ENCODE measurements at places on chromosomes 1 and 21.

- no peak for DNase-seq
Observed at GRCh38 chr1:196381544-196381943, 226.7 kb downstream of the KCNT2 start.

GRCh38 chr1:199619223-199619622 lies 408.3 kb upstream of the NR5A2 start:
- no peak for DNase-seq

GRCh38 chr1:14897080-14897449 lies 256.5 kb upstream of the TMEM51 start:
- no peak for DNase-seq

DNA sequence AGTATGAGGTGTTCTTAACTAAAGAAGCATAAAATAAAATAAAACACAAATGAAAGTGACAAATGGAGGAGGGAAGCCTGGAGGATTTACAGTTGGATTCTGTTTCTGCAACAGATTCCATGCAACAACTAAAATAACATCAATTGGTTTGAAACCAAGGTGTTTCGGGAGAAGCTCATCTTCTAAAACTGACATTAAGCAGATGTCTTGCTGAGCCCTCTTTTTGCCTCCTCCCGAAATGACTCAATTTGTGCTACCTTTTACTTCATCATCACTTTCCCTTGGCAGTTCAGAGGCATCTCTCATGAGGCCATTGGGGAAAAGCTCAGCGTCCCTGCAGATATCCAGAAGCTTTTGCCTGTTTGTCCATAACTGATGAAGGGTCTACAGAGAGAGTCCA lies 121.6 kb upstream of the ADAR start:
- DNase-seq: no peak

- DNase-seq: no peak
Observed at GRCh38 chr1:208230668-208231529, 13.3 kb downstream of the PLXNA2 start.

GRCh38 chr1:174366946-174367345 lies 80.8 kb upstream of the GPR52 start:
- DNase-seq: no peak

DNA sequence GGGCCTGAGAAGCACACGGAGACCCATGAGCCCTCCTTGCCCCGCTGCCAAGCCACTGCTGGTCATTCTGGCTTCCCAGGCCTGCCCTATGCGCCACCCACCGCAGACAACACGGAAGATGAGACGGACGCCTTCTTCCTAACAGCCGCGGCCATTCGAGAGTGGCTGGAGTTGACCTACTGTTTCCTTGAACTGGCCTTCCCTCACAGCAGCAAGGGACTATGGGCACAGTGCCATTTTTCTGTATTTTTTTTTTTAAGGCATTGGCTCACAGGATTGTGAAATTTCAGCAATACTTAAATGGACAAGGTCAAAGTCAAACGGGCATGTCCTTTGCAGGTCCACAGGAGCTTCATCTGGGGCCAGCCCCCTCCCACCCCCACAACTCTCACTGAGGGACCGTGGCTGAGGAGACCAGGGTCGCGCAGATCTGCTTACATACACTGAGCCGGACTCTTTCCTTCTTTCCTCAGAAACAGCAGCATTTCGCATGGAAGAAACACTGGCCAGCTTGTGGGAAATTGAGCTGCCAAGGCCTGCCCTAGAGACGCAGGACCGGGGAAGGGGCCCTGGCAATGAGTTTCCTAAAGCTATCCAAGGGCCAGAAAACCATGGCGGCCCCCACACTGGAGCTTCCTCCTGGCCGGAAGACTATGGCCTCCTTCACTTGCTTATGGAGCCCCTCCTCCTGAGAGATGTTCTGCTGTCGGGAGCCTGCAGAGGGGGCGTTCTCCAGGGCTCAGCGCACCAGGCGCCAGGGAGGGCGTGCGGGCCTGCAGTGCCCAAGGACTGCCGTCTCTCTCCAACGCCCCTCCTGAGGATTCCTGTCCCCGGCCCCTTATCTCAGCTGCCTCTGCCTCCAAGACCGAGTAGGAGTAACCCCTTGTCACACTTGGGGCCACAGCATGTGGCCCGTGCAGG lies 98.9 kb downstream of the PGBD5 start:
- no peak for DNase-seq

GRCh38 chr1:2998503-2999100 lies 22.7 kb upstream of the ACTRT2 start:
- no peak for DNase-seq

DNA sequence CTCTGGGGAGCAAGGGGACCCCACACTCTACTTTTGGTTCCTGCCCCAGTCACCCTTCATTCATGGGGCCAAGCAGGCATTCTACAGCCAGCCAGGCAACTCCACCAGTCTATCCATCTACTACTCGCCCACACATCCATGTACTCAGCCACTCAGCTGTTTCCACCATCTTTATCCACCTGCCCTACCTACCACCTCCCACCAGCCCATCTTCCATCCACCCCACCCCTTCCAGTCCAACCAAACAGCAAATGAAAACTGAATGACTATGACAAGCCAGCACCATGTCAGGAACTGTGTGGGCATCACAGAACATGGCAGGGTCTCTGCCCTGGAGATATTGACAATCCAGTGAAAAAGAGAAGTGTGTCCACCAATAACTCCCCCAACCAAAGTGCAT lies 7.9 kb downstream of the LAD1 start:
- DNase-seq: no peak

All from kidney capillary endothelial cell (primary cell).